Cerebellum (tissue), 4 donors: ENCODE measurements at places on chromosomes 6 and 20. TPM values are rescaled to one million over a fixed set of nuclear protein-coding genes. Genes with fewer than 3 reads are reported as not detected.

The ULBP1 gene
- 0.82 TPM for total RNA-seq

The PNPLA1 gene
- not detected for total RNA-seq

The BPIFA1 gene
- not detected for total RNA-seq

The STX11 gene
- total RNA-seq, result 1.2 TPM

The ULBP3 gene
- total RNA-seq, result 4.2 TPM

The CD109 gene
- total RNA-seq, result 3.1 TPM

The LSM14B gene
- 65.1 TPM for total RNA-seq

The NFKBIE gene
- 4.5 TPM for total RNA-seq

The PRPF6 gene
- 44.0 TPM for total RNA-seq

The CRISP2 gene
- total RNA-seq, result 0.54 TPM

The ASF1A gene
- total RNA-seq, result 31.0 TPM

The CFAP61 gene
- 5.0 TPM for total RNA-seq

The AKIRIN2 gene
- 48.5 TPM for total RNA-seq

The TP53TG5 gene
- total RNA-seq, result not detected

The ECT2L gene
- total RNA-seq, result 0.45 TPM

The FHL5 gene
- 6.4 TPM for total RNA-seq

The PPP1R3G gene
- 1.00 TPM for total RNA-seq
